ENCODE measurements at places on chromosomes 2 and 18.
A peak's percentile ranks its signal among the peaks of the same experiment; 100 is the strongest.

DNA sequence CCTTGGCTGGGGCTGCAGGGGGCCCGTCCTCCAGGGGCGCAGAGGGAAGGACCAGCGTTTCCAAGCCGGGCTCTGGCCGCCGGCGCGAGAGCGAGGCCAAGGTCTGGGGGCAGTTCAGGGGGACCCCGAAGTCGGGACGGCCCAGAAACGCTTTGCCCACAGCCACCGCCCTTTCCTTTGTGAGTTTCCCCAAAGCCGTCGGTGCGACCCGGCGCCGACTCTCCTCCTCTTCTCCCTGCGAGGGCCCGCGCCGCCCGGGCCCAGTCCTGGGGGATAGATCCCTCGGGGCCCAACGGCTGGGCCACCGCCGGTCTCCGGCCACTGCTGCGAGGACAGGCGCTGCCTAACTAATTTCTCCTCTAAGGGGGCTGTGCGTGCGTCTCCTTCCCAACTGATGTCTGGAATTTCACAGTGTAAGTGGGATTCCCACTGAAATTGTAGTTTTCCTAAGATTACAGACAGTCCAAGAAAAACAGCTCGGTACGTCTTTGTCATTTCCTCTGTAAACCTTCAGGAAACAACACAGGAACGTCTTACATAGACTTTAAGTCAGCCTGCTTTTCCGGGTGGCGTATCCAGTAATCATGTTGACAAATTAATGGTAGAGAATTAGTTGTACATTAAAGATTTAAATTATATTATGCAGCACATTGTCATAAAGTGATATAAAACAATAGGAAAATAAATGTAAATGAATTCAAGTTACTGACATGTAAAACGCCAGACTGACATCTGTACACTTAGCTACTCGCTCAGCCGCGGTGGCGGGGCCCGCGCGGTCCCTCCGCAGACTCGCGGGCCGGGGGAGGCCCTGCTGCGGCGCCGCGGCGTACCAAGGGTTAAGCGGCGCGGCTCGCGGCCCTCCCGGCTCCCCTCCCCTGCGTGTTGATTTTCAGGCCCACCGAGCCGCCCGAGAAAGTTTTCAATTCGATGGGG is 139.4 kb upstream of the SIX3 start:
- no peak for DNase-seq

DNA sequence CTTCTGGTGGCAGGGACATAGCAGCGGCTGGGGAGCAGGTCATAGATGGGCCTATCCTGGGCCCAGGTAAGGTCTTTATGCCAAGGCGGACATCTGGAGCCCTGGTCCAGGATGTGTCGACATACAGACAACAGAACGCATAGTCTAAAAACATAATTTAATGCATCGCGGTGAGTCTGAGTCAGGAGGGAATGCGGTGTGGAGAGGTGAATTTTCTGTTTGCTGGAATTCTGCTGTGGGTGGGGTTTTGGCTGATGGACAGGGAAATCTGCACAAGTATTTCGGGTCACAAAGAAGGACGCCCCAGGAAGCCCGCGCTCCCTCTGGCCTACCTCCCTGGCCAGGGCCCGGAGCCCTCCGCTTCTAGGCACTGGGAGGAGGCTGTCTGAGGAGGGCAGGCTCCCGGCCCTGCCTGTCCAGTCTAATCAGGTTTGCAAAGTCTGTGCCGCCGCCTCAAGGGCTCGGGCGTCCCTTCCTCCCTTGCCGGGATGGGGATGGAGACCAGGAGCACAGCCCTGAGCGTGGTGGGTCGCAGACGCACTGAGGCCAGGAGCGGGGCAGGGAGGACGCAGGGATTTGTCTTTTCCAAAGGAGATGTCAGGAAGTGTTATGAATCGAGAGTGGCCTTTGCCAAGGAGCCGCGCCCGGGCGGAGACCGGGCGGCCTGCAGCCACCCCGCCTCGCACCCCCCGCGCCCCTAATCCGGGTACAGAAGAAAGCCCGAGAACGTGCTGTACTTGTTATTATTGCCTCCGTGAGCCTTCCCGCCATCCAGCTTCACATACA is 2.3 kb downstream of the C1QL2 start:
- no peak for DNase-seq

GRCh38 chr2:201420442-201421113 is 30.7 kb downstream of the TRAK2 start:
- no peak for DNase-seq

GRCh38 chr2:158112992-158113391 is 11.3 kb downstream of the UPP2 start:
- DNase-seq = no peak

- DNase-seq = no peak
Observed at GRCh38 chr2:162114271-162114670, 37.8 kb downstream of the GCG start.

GRCh38 chr2:30588994-30589393 is 141.9 kb downstream of the LCLAT1 start:
- DNase-seq = no peak

DNA sequence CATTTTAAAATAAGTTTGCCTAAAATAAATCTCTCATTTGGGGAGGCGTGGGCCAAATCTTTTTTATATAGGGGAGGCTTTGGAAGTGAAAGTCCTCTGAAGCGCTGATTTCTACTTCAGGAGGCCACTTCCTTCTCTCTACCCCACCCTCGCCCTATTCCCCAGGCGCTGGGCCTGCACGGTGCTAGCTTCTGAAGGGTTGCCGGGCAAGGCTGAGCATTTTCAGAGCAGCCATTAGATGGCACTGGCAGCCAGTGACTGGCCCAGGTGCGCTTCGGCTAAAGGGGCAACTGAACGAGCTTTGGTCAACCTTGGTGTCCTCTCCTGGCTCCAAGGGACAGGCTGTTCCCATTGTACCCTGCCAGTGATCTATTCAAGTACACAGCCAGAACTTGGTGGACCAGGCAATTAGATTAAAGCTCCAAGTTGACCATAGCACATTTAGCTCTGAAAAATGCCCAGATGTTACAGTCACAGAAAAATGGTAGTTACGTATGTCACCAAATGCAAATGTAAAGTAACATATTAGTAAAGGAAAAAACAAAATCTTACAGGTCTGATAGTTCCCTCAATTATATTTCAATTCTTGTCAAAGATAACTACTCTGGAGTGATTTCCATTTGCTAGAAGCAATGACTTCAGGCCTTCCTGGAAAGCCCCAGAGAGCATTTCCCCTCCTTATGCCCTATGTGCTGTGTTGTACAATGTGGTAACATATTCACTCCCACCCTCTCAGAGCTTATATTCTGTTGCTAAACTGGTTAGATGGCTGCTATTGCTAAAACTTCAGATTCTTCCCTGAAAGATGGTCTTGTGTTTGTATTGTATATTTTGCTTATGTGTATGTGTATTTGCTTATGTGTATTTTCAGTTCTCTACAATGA is 2.1 kb downstream of the POMC start:
- DNase-seq = peak; percentile 45

DNA sequence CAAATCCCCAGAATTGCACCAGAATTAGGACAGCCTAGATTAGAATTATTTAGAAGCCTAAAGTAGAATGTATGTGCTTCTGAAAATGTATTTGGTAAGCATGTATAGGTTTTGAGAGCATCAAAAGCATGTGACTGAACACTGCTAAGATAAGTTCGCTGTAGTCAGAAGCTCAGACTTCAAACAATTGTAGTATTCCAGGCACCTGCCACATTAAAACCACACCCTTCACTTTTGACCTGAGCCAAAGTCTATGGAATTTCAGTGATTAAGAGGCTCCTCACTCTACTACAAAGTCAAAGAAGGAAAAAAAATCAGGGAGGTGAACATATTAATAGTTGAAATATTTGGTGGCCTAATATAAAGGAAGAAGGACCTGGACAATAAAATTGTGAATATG is 8.2 kb downstream of the KCNJ3 start:
- no peak for DNase-seq

GRCh38 chr2:157415591-157416101 is 28.2 kb downstream of the CYTIP start:
- no peak for DNase-seq

DNA sequence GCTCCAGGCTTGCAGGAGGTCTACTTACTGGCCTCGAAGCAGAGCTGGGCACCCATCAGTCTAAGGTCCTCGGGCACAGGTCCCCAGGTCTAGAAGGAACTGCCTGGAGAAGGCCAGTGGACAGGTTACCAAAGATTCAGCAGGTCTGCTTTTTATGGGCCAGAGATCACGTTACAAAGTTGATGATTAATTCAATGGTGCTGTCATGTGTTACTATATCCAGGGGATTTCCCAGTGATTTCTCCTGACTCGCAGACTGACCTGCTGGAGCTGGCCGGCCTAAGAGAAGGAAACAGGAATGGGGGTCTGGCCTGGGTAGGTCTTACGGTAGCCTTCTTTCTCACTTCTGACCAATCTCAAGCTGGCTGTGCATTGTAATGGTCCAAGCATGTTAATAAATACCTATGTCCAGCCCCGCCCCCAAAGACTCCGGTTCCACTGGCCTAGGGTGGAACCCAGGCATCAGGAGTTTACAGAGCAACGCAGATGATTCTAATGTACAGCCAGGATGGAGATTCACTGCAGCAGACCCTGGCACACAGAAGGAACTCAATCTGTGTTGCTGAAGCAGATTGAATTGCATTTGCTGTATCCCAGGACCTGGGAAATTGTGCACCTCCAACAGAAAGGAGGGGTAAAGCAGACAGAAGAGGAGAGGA is at the start of gene NEURL3:
TSS of gene NEURL3 (minus strand) at position 127 of the 659 bp plus-strand sequence. CDS start at position 56, 71 bp downstream.
- DNase-seq = no peak

- no peak for DNase-seq
Observed at GRCh38 chr2:173596244-173596643, 241.6 kb downstream of the CDCA7 start.

GRCh38 chr18:76437011-76437410 is 58.0 kb downstream of the ZNF516 start:
- DNase-seq = no peak
